ENCODE measurements at places on chromosomes 3 and 15.

- DNase-seq, result no peak
Measured at GRCh38 chr3:15629860-15630597, 28.5 kb downstream of the BTD start.

- DNase-seq, result no peak
Measured at GRCh38 chr15:81229586-81229985, 32.9 kb downstream of the IL16 start.

DNA sequence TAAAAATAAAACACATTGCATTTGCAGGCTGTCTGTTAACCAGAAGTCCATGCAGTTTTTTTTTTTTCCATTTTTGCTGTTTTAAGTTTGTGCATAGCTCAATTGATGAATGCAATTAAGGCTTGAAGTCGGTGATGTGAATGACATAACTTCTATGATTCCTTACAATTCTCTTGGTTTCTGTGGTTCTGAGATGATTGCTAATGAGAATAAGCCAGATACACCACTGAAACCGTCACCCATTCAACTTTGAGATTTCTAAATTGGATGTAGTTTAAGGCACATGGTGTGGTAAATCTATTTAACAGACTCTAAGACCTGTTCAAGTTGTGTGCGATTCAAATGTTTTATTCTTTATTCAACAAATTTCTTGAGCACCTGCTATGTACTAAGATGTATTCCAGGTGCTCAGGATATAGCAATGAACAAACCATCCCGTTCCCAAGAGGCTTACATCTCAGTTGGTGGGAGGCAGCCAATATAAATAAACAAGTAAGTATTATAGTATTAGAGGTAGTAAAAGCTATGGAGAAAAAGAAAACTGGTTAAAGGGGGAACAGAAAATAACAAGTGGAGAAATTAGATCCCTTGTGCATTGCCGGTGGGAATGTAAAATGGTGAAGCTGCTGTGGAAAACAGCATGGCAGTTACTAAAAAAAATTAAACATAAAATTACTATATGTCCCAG is 4.0 kb downstream of the ITPR1 start:
- no peak for DNase-seq

GRCh38 chr15:80467311-80467714 is 63.1 kb downstream of the ARNT2 start:
- DNase-seq, result no peak

DNA sequence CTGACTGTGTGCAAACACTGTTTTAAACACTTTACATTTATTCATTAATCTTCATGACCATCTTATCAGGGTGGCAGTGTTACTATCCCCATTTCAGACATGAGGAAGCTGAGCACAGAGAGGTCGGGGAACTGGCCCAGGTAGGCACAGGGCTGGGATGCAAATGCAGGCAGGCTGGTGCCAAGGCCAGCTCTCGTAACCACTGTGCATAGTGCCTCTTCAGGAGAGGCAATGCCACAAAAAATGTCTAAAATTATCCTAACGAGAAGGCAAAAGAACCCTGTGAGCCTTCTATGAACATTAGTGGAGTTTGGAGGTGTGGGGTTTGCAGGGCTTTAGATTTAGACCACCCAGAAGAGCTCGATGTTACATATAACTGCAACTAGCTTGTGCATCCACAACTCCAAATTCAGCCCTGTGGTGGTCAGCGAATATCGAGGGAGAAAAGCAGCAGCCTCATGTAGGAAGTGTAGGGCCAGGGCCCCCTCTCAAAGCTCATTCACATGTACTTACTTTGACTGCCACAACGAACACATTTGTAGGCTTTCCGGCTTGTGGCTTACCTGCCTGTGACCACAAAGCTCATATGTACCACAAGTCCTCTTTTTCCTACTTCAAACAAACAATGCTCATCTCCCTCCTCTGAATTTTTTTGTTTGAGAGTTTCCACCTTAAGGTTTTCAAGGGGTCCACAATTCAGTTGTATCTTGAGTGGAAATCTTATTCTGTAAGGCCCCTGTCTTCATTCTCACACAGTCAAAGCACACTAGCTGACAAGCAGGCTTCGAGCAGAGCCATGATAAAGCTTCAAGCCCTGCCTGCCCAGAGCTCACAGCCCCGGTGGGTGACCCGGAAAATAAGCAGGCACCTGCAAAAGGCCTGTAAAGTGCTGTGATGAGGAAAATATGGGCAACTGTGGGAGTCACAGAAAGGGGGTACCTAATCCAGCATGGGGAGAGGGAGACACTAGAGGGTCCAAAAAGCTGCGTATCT is 722.9 kb upstream of the CFAP20DC start:
- DNase-seq, result no peak

- peak; percentile 8 for DNase-seq
Measured at GRCh38 chr15:73851689-73852088, 21.7 kb upstream of the TBC1D21 start.

DNA sequence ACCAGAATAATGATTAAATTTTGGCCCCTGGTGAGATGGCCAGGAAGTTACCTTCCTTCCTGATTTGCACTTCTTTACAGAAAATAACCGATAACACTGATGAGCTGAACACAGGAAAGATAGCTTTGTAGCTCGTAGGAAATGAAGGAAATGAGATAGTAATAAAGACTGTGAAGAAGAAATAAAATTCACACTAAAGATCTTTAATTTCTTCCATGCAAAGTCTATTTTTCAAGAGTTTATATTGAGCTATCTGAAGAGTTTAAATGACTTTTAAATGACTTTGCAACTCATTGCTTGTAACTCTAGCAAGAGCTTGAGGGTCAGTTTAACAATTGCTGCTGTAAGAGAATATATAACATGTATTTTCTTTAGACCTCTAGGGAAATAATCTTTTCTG is 543.0 kb downstream of the UNC13C start:
- DNase-seq, result no peak

GRCh38 chr15:39235084-39235795 is 345.6 kb upstream of the THBS1 start:
- DNase-seq, result no peak

- DNase-seq, result no peak
Measured at GRCh38 chr3:108008931-108009639, 81.7 kb downstream of the CD47 start.

DNA sequence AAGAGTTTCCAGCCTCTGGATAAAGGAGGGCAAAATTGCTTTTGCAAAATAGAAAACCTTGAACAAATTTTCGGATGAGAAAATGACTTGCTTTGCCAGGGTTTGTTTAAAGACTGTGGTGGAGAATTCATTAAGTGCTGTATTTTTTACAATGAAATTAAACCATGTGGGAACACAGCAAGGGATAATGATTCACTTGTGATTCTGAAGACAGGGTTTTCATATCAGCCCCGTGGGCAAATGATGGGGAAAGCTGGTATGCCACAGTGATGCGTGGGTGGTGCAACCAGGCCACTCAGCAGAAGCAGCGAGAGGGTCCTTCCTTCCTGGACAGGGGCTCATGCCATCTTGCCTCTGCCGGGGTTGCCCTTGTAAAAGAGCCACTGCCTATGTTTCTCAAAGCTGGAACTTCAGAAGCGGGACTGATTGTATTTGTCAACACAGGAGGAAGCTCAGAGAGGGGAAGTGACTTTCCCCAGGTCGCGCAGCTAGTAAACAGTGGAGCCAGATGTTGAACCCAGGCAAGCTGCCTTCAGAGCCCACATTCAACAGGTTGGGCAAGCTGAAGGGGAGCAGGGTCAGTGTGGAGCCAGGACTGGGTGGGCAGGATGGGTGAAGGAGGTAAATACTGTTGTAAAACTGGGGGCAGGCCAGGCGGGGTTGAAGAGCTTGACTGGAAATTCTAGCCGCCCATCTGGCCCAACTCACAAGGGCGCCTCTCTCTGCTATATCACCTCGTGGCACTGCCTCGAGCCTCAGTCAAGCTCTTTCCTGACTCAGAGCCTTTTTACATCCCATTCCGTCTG is 79.1 kb downstream of the TOP2B start:
- DNase-seq, result no peak

DNA sequence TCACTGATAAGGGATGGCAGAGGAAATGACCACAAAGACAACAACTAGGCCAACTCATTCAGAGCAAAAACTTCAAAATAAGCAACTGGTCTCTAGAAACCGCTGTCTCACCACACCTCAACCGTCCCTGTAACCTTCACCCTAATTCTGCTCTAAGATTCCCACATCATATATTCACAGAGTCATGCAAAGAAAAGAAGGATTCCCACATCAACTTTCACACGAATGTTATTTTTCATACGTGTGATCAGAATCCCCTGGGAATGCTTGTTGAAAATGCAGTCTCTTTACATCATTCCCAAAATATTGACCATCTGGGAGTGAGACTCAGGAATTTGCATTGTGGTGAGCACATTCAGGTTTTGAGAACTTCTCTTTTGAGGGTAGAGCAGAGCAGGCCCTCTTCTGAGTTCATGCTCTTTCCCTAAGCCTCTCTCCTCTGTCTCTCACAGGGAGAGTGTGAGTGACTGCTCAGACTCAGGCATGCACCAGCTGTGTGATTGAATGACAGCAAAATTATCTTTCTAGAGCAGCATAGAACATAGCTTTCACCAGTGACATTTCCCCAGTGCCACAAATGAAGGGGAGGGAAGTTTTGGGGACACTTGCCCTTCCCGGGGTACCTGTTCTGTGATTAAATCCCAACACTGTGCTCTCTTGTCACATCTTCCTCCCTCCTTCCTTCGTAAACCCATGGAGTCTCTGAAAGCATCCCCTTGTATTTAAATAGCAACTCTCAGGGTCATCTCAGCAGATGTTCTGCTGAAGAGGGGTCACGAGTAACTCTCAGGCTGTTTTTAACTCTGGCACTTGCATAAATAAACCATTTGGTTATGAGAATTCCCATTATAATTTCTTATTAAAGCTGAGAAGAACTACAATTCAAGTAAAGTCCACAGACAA is 170.9 kb downstream of the PLCL2 start:
- no peak for DNase-seq

GRCh38 chr15:98080791-98081190 is 120.3 kb downstream of the ARRDC4 start:
- DNase-seq, result no peak

- no peak for DNase-seq
Measured at GRCh38 chr15:75835990-75836958, 7.0 kb upstream of the UBE2Q2 start.

DNA sequence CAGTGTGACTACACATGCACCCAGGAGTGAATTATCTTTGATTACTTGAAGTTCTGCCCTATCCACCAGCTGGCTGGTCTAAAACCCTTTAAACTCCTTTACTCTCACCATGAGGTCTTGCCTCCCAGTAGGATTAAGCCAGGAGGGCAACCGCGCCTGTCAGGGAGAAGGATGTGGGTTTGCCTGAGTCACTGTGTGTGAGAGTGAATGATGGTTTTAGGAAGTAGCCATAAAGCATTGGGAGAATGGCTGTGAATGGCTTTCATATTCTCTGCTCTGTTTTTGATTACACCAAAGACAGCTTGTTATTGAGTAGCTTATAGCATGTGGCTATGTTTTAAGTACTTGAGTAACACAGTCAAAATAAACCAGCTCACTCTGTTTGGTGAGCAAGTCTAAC is 637.7 kb upstream of the TBL1XR1 start:
- no peak for DNase-seq

DNA sequence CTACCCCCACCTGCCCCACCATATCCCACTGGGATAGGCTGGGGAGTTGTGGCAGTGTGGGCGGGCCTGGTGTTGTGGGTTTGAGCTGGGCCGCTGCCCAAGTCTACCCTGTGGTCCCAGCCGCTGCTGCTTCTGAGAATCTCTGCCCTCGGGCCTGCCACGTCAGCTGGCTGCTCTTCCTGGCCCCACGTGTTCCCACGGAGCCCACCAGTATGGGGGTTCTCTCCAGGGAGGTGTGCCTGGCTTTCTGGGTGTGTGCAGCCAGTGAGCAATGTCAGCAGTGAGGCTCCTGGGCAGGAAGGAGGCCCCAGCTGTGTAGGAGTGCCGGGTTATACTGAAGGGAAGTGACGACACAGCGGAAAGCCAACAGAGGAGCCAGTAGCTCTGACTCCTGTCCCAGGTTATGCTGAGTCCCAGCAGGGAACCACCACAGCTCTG is 10.5 kb downstream of the GNAI2 start:
- DNase-seq, result peak; percentile 67

GRCh38 chr3:122103821-122104514 is 48.8 kb downstream of the CD86 start:
- no peak for DNase-seq

DNA sequence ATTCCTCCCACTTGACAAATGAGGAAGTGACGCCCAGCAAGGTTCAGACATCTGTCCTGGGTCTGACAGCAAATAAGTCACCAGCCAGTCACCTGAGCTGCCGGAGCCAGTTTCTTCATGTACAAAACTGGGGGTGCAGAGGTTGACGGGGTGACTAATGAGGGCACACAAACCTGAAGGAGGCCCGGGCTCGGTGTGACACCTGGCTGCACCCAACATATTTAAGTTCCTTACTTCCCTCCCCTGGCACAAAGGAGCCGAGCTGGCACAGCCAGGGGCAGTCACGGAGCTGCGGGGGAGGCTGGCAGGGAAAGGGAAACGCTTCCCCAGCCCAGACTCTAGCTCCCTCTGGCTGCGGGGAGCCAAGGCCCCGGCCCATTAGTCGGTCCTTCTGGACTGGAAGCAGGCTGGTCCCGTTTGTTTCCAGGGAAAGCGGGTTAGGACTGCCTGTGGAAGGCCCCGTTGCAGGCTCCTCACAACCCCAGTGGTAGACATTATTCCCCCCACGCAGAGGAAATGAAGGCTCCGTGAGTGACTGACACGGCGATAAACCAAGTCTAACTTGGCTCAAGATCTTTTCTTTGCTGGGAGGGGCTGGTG is 2.3 kb downstream of the FBXL22 start:
- DNase-seq, result no peak

DNA sequence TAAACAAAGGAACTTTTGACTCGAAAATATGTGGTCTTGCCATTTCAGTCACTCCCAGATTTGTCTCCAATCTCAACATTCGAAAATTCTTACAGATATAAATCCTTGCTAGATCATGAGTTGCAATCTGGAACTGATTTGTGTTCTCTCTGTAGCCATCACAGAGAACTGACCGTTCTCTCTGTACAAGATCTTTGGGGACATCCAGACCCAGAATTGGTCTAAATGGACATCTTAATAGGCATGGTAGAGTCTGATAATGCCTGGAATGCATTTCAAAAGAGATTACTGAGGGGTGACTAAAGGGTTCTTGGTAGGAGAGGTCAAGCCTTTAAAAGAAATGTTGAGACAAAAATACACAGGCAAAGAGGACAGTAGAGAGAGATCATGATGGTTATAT is 7.2 kb upstream of the MEF2A start:
- DNase-seq, result no peak
